ENCODE measurements at places on chromosomes 16 and 17.

GRCh38 chr17:21058098-21058893, 15.5 kb upstream of the USP22 start:
- DNase-seq, result no peak

GRCh38 chr17:17344507-17345293, 41.5 kb downstream of the NT5M start:
- no peak for DNase-seq

DNA sequence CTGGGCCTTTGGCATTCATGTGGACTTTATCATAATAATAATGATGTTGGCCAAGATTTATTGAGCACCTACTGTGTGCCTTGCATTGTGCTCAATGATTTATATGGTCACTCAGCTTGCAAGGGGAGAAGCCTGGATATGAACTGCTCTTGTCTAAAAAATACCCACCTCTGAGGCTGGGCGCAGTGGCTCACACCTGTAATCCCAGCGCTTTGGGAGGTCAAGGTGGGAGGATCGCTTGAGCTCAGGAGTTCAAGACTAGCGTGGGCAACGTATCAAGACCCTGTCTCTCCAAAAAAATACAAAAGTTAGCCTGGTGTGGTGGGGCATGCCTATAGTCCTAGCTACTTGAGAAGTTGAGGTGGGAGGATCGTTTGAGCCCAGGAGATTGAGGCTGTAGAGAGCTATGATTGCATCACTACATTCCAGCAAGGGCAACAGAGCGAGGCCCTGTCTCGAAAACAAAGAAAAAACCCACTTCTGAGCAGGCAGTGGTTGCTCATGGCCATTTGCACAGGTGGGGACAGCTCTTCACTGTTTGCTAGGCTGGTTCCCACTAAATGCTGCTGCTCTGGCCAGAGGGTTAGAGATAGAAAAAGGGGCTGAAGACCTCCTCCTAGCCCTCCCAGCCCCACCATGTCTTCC, 4.3 kb upstream of the ADGRG1 start:
- no peak for DNase-seq

DNA sequence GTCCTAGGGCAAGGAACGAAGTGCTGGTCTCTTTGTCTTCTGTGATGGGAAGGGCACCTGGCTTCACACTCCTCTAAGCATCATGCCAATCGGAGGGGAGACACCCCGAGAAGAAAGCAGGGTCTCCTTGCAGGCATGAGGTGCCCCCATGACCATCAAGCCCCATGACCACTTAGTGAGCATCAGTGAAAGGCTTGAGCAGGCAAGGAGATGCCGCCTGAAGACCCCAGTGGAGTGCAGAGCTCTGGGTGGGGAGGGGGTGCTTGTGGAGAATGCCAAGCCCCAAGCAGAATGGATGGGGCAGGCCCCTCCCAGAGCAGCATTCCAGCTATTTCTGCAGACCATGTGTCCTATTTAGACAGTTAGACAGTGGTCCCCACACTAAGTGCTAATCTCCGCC, 232.7 kb upstream of the TNRC6C start:
- DNase-seq, result no peak

DNA sequence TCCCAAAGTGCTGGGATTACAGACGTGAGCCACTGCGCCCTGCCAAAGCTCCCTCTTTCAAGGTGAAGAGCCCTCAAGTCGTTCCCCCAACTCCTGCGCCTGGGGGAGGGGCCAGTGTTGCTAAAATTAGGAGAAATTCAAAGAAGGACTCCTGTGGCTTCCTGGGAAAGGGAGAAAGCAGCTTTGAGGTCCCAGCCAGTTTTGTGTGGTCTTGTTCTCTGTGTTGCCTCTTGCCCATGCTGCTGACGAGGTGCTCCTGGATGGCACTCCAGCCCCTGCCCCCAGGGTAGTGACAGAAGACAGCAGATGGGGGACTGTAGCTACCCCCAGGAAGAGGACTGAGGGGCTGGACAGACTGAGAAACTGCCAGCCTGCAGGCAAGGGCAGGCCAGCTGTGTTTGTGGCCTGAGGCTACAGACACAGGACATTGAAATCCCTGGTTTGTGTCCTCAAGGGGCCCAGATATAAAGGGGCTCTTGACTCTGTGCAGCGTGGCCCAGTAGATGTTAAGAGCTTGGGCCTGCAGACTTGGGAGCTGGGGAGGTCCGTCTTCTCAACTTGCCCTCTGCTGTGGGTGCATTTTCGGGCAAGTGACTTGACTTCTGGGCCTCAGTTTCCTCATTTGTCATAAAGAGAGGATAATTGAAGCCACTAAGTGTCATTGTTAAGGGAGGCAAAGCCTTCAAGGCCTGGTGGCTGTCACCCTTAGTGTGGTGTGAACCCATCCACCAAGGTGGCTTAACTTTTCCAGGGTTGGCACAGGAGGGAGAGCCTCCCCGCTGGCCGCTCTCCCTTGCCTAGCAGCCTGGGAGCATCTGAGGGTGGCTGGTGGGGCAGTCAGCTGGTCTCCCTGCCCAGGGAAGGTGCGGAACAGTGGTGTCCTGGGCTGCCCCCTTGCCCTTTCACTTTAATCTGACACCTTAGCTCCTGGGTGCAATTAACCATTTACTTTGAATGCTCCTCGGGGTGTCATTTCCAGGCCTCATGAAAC, 4.1 kb downstream of the UBALD2 start:
- DNase-seq, result no peak

DNA sequence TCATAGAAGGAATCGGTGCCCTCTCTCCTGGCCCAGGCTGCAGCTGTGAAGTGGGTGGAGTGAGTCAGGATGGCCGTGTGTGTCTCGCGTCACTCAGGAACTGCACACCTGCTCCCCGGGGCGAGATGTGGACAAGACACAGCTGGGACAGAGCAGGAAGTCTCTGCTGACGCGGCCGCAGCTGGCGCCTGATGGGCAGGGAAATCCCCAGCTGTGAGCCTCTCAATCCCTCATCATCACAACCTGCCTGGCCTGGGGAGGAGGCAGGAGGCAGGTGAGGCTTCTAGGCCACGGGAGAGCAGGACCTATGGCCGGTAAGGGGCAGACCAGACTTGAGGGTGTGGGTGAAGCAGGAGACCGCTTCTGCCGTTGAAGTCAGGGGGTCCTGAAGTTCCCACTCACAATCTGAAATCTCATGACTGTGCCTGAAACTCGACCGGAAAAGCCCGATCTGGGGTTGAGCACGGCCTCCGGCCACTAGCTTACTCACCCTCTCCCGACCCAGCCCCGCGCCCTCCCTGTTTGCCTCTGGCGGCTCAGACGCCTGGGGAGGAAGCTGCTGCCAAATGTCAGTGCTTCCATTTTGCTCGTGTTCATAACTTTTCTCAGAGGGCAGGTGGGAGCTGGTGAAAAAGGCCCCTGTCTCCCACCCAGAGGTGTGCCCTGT, 1.1 kb upstream of the TRPV3 start:
- DNase-seq, result no peak

DNA sequence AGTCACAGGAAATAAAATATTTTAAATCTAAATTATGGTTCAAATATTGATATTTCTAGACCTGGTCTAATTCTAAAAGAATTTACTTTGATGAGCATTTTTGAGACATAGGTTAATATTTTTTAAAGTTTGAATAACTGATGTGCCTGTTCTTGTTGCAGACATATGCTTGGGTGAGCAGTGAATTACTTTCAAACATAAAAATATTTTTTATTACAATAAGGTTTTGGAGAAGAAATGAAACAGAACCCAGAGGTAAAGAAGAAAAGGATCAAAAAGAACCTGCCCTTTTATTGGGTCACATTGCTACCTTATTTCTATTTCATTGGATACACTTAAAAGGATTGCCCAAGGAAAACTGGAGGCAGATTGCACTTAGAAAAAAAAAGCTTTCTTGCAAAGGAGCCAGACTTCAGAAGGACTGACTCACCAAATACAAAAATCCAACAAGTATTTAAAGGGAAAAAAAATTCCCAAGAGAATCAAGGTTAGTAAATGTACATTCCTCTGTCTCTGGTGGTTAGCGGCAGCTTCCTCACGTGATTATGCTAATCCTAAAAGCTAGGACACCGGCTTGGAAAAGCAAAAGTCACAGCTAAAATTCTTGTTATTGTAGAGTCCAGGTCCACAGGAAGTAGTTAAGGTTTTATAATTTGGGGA, 18.5 kb downstream of the ENPP7 start:
- DNase-seq, result no peak

GRCh38 chr17:81130385-81131361, 34.6 kb upstream of the PVALEF start:
- DNase-seq, result no peak

GRCh38 chr17:82843904-82844680, 4.3 kb upstream of the ZNF750 start:
- DNase-seq, result no peak

DNA sequence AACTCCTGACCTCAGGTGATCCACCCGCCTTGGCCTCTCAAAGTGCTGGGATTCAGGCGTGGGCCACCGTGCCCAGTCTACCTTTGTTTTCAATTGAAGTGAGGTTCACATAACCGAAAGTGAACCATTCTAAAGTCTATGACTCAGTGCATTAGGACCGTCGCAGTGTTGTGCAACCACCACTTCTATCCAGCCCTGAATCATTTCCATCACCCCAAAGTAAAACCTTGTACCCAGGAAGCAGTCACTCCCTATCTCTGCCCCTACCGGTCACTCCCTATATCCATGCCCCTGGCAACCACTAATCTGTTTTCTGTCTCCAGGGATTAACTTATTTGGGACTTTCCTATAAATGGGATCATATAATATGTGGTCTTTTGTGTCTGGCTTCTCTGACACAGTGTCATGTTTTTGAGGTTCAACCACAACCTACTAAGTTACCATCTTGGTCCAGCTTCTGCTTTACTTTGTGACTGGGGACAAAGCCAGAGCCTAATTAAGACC, 28.3 kb upstream of the CDC42EP4 start:
- no peak for DNase-seq

- no peak for DNase-seq
Measured at GRCh38 chr17:73564843-73565242, 79.4 kb downstream of the SDK2 start.

DNA sequence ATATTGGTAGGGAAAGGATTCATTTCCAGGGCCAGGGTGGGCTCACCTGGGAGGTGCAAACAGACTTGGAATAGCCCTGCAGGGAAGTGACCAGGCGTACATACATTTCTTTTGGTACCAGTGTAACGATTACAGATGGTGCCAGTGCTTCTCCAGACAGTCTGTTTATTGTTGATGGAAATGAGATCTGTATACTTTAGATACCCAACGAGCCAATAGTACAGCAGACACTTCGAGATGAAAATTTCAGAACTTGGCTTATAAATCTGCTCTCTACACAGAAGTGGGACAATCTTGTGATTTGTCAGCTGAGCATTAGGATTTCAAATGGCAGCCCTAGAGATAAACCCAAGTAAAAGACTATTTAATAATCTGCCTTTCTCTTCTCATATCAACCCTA, 57.9 kb downstream of the HS3ST2 start:
- no peak for DNase-seq

DNA sequence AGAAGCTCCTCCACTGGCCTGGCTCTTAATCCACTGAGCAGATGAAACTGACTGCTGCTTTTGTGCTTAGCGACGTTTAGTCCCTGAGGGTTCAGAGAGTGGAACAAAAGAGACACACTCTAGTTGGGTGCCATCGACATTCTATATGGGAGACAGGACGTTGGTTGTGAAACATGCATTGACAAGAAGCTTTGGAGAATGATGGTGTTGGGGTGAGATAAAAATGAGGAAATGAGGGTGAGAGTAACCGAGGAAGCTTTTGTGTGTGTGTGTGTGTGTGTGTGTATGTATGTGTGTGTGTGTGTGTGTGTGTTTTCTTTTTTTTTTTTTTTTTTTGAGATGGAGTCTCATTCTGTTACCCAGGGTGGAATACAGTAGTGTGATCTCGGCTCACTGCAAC, 89.5 kb downstream of the ABCC1 start:
- no peak for DNase-seq

DNA sequence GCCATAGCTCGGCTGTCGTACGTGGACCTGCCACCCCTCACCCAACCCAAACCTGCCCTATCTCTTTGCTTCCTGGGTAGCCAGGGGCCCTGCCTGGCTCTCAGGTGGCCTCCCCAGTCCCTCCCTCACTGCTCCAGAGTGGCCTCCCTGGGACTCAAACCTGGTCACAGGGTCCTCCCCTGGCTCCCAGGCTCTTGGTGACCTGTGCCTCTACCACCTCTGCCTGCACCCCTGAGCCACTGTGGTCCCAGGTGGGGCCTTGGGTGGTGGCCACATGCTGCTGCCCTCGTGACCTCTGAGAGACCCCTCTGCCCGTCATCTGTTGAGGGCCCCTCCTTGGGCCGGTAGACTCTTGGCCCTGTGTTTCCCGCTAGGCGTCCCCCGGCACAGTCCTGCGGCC, 64.6 kb upstream of the PVALEF start:
- DNase-seq, result no peak

- DNase-seq, result no peak
Measured at GRCh38 chr16:55284718-55285099, 39.3 kb upstream of the IRX6 start.

GRCh38 chr17:2798678-2799077, 2.4 kb downstream of the RAP1GAP2 start:
- DNase-seq, result no peak

DNA sequence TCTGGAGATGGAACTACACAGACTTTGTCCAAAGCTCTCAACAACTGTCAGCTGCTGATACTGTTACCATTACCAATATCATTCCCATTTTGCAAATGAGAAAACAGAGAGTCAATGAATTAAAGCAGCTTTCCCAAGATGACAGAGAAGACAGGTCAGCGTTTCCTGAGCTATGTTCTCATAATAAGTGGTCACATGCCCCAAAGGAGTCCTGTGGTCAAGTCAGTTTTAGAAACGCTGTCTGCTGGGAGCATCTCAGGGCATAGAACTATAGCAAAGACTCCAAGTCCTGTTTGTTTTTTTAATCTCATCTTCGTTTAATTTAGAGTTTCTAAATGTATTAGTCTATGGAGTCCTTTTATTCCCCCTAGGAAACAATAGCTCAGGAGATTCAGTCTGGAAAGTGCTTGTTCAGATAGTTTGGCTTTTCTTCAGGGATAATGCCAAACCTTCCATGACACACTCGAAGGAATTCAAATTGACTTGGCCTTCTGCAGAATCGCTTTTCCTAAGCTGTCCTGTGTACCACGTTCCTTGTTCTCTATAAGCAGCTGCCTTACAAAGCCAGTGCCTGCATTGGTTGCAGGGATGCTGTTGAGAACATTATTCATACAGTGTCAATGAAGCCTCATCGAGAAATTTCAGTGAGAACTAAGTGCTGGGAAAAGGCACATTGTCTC, 12.1 kb downstream of the CCDC42 start:
- DNase-seq, result no peak

DNA sequence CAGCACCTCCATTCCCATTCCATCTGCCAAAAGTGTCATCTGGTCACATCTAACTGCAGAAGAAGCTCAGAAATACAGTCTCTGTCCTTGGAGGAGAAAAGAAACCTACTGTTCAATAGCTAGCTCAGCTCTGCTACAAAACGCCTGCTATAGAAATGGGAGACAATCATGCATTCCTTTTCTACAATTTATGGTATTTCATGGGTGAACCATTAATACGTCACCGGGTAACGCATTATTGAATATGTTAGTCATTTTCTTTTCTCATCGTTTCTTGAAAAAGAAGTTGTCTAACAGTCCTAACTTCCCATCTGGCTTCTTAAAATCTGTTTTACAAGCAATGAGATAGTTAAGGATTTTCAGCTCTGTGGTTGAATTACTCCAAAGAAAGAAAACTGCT, 496.7 kb upstream of the RBFOX1 start:
- DNase-seq, result no peak

- DNase-seq, result no peak
Measured at GRCh38 chr17:28279411-28279810, 39.6 kb upstream of the TMEM97 start.
